ENCODE measurements at places on chromosomes 4 and X.

DNA sequence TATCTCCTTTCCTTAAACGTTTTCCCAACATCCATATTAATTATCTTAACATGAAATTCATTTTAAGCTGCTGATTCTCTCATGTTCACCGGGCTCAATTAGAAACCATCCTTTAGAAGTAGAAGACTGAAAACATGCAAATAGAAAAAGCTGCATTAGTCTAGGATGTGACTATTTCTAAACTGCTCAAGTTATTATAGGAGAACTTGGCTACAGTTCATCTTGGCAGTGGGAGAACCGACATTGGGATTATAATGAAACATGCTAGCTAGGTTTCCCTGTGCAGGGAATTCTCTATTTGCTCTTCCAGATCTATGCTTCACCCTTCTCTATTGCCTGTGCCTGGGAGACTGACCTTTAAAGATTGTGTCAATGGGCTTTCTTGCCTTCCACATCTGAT lies 151.0 kb upstream of the PPARGC1A start:
- no peak for DNase-seq

DNA sequence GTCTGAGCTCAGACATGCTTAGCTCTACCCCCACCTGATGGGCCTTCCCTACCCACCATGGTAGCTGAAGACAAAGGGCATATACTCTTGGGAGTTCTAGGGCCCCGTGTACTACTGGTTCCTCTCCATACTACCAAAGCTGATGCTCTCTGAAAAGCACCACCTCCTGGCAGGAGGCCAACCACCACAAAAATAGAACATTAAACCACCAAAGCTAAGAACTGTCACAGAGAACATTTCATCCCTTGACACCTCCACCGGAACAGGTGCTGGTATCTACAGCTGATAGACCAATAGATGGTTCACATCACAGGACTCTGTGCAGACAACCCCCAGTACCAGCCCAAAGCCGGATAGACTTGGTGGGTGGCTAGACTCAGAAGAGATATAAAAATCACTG lies 13.4 kb downstream of the EDA2R start:
- DNase-seq, result no peak

- no peak for DNase-seq
These were observed 167.0 kb upstream of the RPL34 start for GRCh38 chr4:108453366-108453765.

DNA sequence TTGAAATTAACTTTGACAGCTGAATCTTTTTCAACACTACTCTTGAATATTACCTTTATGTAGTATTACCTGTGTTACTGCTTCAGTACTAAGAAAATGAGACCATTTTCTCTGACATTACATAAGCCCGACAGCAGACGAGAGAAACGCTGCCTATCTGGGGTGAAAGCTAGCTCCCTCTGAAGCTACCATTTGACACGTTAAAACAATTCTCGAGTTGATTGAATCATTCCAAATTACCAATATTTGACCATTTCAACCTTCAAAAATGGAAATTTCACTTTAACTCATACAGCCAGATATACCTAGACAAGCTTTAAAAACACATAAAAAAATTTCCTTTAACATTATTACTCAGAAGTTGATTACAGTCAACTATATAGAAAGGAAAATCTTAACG lies 836 bp downstream of the GPM6A start:
- DNase-seq, result no peak

DNA sequence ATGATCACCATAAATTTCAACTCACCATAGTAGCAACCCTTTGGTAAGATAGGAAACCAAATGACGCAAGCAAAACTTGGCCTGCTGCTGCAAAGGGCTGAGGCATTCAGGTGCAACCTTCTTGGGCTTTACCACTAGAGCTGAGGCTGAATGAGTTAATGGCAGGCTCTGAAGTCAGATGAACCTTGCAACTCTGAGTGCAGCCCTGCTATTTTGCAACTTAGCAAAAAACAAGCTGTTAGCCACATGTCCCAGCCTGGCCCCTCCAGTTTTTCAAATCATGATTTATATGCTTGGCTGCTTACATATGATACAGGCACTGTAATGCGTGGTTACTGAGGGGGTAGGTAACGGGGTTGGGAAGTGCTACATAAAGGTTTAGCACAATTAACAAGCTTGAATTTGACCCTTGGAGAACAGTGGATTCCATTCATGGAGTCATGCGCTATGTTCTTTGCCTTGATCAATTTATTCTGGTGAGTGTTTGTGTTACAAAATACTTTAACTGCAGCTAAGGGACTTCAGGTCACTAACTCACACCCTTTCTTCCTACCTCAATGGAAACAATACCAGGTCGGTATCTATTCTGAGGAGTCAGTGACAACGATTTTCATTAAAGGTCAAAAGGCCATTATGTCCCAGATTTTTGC lies 80.5 kb upstream of the PPARGC1A start:
- DNase-seq, result no peak

DNA sequence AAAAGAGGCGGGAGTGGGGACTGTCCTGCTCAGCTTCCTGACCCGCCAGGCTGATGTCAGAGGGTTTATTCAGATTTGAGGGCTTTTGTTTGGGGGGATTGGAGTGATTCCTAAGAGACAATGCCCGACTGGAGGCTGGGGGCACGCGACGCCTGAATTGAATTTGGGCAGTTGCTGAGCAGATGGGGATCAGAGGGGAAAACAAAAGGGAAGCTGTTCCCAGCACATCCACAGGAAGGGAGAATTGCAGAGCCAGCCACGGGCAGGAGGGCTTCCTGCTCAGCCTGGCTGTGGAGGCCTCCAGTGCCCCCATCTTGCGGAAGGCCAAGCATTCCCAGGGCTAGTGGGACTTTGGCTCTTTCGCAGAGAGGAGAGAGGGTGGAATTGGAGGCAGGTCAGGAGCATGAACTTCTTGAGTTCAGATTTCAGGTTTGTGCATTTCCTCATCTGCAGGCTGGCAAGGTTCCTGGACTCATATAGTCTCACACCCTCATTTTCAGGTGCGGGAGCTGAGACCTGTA lies 162.8 kb downstream of the NHS start:
- DNase-seq, result no peak

GRCh38 chr4:73705056-73705432 lies 35.3 kb upstream of the CXCL8 start:
- DNase-seq, result no peak

GRCh38 chrX:38847206-38847902 lies 46.1 kb downstream of the MID1IP1 start:
- DNase-seq, result no peak

- DNase-seq, result no peak
These were observed 589 bp upstream of the NEUROG2 start for GRCh38 chr4:112516471-112517066.

DNA sequence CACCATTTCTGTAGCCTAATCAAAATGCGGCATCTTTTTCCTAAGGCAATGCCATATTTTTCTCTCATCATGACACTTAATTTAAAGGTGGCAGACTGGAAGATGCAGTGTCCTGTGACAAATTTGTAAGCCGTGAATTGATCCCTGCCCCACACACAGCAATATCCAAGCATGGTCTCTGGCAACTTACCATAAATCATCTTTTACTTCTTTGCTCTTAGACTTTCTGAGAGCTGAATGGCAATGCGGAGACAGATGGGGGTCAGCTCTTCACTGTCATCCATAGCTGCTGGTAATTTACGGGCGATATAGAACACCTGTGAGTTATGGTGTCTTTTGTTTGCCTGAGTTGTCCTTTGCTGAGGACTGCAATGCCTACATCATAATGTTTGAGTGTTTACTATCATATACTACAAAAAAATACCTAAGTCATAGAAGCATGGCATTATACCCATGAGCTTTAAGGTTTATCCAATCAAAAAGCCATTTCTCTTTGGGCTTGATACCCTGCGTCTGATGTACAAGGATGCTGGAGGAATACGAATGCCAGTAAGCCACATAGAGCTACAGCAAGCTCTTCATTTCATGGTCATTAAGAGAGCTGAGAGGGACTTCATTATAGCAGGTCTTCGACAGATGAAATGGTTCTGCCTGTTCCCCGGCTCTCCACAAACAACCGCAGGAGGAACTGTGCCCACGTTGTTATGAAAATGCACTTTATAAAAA lies 148.1 kb downstream of the TRIML1 start:
- DNase-seq, result no peak
